Pons (tissue), 1 donor: ENCODE measurements at places on chromosomes 5 and 9.
A peak's percentile ranks its signal among the peaks of the same experiment; 100 is the strongest.

- DNase-seq = peak; percentile 3
Measured at GRCh38 chr5:1789834-1790471, 9.7 kb downstream of the MRPL36 start.

- DNase-seq = peak; percentile 85
Measured at GRCh38 chr5:78483809-78484521, 123.5 kb downstream of the SCAMP1 start.

DNA sequence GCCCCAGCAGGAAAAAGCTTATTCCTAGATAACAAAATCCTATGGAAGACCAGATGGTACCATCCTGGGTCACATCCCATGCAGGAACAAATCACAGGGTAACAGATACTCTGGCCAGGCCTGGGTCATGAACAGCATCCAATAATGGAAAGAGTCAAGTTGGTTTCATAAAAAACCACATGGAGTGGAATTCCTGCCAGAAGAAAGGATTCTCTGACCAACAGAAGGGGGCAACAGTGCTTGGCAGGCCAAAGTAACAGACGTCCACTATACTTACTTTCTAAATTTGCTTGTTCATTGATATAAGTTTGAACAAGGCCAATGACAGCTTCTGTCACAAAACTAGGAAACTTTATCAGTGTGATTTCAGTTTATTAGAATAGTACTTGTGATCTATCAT, 273.5 kb downstream of the ARRDC3 start:
- no peak for DNase-seq

DNA sequence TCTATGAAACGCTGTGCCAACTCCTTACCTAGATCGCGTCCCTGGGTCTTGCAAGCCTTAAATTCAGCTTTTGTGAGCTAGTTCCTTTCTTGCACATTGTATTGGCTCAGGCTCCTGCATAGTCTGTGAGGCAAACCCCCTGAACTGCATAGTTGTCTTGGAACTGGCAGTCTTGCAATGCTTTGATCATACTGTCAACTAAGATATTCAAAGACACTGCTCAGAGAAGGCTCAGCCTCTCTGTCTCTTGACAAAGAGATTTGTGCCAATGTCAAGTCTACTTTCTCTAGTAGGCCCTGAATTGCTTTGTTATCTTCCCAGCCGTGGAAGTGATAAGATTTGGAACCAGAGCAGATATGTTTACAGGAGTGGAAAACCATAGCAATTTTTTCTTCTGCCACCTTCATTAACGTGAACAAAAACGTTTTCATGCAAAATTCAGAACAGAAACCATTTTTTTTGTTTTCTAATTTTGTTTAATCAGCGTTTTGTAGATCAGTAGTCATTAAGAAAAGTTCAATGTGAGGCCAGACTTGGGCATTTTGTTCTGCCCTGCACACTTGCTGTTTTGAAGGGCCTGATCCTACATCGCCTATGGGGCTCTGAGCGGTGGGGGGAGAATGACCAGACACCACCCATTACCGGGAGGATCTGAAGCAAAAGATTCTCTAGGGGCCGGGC, 27.6 kb upstream of the ENTREP1 start:
- no peak for DNase-seq

DNA sequence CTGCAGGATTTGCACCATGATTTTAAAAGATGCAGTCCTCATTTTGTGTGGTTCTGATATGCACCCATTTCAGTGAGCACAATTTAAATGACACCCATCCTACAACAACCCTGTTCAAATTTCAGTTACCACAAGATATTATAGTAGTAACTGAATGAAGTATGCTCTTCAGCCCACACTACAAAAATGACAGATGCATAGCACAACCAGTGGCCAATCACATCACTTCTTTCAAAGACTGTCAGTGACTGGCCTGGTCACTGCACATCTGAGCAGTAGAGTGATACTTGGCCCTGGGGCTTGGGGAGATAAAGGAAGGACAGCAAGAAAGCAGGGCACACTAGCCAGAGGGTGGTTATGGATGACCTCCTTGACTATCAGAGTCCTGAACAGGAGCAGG, 19.8 kb upstream of the IFNK start:
- DNase-seq = no peak

GRCh38 chr5:181204113-181204825, 727 bp downstream of the TRIM7 start:
- no peak for DNase-seq

DNA sequence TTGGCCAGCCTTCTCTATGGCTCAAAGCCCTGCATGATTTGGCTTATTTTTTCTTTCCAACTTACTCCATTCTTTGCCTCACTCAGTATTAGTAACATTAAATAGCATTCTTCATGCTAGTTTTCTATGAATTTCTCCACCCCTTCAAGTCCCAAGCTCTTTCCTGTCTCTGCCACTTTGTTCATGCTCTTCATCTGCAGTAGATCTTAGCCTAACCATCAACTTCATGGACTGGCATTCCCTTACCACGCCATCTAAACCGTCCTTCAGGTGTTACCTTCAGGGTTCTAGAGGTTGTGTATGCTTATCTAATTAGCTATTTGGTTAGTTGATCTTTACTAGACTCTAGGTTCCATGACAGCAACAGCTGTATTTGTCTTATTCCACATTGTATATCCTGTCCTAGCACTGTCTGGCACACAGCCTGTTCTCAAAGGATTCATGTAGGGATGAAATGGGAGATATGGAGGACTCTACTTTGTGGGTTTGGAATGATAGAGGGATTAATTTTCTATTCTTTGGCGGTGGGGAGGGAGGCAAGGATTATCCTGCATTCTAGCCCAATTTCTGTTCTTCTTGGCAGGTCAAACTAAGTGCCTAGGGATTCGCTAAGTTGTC, 26.4 kb downstream of the TMEM167A start:
- no peak for DNase-seq

DNA sequence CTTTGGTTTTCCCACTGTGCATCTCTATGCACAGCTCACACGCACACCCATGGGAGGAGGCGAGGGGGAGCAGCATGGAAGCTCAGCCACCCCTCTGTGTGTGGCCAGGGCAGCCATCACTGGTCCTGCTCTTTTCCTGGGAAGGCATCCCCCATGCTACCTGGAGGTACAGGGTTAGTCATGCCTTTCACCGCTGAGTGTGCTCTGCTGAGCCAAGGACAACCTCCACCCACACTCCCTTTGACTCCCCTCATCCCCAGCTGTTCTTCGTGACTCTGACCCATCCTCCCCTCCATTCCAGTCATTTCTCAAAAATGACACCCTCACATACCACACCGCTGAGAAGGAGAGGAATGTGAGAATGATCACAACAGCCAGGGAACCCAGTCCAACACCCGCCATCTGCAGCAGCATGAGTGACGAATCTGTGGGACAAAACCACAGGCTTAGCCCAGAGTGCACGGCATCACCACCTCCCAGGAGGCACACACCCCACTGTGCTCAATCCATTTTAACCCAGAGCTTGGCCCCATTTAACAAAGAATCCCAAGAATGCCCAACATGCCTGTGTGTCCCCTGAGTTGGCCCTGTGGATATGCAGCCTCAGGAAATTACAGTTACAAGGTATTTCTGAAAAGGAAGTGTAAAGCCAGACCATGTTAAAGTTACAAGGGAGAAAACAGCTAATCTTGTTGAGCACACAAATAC, 133.4 kb downstream of the SUSD1 start:
- DNase-seq = no peak
